T-helper 17 cell (primary cell): ENCODE measurements at places on chromosomes 6 and 20.

DNA sequence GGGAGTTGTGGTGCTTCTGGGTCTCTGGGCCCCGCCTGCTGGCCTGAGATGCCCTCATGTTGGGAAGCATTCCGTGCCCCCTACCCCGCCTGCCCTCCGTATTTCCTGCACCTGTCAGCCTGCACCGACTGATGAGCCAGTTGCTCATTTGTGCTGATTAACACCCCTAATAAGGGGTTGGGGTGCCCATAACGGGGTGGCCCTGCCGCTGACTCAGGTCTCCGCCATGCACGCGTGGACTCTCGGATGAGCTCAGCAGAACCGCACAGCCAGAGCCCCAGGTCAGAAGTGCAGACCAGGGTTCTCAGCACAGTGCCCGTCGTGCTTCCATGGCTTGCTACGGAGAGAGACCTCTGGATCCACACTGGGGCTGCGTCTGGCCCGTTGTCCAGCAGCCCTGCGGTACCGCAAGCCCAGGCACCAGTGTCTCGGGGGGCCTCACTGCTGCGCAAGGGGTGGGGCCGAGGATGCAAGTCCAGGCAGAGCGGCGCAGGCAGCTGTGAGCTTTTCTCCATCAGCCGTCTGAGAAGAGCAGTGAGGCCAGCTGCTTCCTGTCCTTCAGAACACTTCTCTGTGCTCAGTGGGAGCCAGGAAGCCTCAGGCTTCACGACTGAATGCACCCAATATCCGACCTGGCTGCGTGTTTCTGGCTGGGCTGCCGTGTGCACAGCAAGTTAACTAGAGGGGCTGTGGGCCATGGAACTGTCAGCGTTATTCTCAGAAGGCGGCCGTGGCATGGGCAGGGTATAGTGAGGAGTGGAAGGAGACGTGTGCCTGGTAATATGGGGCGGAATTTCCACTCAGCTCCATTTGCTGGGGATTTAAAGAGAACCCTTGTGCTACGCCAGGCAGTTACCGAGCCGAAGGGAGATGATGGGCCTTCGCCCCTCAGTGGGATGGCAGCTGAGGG, 18.6 kb downstream of the MTG2 start:
- no peak for DNase-seq

GRCh38 chr6:132962936-132963868, 148.8 kb downstream of the RPS12 start:
- DNase-seq, result peak; percentile 19

GRCh38 chr20:13212750-13213149, 8.3 kb upstream of the ISM1 start:
- no peak for DNase-seq

- DNase-seq, result no peak
These were observed 56.5 kb upstream of the CCN2 start for GRCh38 chr6:132007474-132008190.

- no peak for DNase-seq
These were observed 320.1 kb downstream of the ESR1 start for GRCh38 chr6:152127432-152128165.

DNA sequence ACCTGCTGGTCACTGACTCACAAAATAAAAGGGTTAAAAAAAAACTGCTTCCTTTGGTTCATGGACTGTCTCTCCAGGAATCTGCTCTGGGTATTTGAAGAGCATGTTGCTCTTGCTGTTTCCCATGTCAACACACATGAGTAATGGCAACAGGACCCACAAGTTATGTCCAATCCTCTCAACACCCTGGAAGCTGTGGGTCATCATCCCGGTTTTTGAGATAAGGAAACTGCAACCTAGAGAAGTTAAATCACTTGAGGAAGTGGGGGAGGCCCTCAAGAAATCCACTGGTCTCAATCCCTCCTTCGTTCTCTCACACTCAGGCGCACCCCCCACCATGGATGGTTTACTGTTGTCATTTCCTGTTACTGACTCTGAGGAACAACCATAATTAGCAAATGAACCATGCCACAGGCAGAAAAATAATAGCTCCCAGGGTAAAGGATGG, 12.4 kb downstream of the MAP1LC3A start:
- no peak for DNase-seq

- DNase-seq, result no peak
These were observed 468.0 kb downstream of the UTRN start for GRCh38 chr6:144753023-144753705.

DNA sequence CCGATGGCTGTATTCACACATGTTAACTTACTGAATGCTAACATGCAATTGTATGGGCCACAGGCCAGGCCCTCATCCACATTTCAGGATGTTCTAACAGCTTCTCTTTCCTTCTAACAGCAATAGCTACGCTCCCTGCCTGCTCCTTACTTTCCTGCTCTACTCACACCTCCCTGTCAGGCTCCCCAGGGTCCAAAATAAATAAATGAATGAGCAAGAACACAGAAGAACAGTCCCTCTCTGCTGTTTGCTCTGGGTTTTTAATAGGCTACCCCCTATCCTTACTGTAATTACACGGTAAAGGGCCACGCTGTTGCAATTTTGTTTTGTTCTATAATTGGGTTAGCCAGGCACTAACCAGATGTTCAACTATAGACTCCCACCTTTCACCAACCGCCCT, 135.6 kb downstream of the GMDS start:
- no peak for DNase-seq

DNA sequence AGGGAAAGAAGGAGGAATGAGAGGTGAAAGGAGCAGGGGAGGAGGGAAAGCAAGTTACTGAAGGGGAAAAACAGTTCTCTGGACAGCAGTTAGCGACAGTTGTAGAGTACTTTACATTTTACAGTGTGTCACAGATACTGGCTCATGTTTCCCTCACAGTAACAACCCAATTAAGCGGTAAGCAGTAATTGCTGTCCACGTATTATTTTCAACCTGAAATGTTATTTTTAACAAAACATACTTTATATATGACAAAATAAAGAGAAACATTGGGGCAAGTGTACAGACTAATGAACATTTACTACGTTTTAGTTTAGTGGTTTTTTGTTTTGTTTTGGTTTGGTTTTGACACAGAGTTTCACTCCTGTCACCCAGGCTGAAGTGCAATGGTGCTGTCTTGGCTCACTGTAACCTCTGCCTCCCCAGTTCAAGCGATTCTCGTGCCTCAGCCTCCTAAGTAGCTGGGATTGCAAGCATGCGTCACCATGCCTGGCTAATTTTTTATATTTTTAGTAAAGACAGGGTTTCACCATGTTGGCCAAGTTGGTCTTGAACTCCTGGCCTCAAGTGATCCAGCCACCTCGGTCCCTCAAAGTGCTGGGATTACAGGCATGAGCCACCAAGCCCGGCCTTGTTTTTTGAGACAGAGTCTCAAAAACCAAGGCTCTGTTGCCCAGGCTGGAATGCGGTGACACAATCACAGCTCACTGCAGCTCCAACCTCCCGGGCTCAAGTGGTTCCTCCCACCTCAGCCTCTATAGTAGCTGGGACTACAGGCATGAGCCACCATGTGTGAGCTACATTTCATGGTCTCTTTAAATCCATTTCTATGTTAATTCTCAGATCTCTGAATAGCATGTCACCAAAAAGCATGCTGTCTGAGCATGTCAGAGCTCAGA, 22.6 kb upstream of the BTN3A2 start:
- no peak for DNase-seq

GRCh38 chr6:136737374-136737844, 54.9 kb downstream of the MAP3K5 start:
- no peak for DNase-seq

DNA sequence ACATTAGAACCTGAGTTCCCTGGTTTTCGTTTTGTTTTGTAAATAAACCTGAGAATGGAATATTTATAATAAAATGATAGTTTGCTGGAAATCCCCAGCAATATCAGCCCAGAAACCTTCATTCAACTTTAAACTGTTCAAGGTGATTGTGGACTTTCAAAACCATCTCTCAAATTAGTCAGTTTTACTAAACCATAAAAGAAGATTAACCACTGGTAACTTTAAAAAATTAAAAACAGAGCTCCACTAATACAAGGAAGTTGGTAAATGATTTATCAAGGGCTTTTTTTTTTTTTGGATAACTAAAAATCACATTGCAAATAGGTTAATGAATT, 10.0 kb downstream of the MBOAT1 start:
- no peak for DNase-seq

DNA sequence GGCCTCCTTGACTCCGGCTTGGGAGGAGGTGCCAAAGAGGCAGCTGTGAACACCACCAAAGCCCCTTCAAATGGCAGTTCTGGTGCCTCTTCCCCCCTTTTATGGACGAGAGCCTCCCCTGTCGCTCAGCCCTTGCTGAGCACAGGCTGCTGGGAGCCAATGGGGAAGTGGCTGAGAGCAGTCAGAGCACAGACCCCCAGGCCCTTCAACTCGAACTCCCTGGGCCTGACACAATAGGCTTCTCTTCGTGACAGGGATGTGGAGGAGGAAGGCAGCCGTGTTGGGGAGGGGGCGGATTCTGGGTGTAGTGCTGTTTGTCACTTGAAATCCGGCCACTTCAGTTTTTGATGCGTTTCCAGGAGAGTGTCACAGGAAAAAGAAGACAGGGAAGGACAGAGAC, at the start of gene PDYN:
Gene PDYN, minus strand, starts transcription at position 73 of the 400 bp plus-strand sequence. CDS start 10,974 bp downstream, outside the sequence.
- no peak for DNase-seq

GRCh38 chr6:84536885-84537638, 227.3 kb downstream of the TBX18 start:
- DNase-seq, result no peak

DNA sequence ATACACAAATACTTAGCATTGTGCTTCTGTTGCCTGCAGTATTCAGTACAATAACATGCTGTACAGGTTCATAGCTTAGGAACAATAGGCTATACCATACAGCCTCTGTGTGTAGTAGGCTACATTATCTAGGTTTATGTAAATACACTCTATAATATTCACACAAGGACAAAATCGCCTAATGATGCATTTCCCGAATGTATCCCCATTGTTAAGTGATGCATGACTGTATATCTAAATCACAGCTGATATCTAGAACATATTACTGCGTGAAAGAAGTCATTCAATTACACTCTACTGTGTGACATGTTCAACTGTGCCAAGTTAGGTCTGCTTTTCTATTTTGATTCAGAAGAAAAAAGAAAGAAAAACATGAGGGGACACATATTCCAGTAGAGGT, 633.5 kb downstream of the RFPL4B start:
- DNase-seq, result no peak

DNA sequence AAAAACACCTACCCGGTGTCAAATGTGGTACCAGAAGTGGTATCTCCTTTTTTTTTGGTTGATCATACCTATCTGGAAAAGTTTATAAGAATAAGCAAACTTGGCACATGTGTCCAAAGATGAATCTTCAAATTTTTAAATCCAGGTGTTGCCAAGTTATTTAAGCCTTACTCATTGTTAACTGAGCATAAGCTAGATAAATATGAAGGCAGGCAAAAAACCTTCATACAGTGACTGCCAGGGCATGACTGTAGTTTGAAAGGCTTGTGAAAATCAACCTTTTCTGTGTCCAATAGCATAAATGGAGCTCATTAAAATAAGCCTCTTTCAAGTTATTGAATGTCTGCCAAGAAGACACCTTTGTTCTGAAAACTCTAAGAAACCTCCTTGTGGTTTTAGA, 699.2 kb downstream of the DOK5 start:
- DNase-seq, result no peak

DNA sequence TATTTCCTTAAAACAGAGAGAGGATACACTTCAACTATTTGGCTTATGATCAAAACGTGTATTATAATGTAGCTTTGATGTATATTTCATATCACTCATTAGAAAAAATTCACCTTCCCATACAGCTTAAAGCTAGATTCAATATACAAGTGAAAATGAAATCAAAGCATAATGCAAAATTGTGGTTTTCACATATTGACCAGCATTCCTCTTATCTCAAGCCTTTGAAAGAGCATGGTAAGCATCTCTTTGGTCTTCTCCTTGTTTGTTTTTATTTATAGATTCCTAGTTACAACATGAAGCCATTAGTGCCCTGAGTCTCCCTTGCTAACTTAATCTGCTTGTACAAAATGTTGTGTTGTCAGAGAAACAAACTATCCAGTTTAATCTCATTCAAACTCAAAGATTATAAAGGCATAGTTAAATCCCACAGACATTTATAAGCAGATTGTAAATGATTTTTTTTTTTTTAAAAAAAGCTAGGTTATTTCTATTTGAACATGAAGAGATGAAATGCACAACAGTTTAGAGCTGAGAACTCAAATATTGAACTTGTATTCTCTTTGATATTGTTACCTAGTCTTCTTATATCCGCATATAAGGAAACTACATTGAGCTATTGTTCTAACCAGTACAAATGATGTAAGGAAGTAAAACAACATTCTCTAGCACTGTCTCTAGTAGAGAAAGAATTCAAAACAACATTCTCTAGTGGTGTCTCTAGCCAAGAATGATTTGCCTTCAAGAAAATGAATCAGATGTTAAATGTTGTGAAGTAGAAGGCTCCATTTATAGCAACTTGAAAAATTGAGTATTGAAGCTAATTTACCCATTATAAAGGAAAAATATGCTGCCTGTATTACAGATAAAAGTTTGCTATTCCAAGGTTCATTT, 31.2 kb upstream of the SMIM28 start:
- DNase-seq, result no peak

DNA sequence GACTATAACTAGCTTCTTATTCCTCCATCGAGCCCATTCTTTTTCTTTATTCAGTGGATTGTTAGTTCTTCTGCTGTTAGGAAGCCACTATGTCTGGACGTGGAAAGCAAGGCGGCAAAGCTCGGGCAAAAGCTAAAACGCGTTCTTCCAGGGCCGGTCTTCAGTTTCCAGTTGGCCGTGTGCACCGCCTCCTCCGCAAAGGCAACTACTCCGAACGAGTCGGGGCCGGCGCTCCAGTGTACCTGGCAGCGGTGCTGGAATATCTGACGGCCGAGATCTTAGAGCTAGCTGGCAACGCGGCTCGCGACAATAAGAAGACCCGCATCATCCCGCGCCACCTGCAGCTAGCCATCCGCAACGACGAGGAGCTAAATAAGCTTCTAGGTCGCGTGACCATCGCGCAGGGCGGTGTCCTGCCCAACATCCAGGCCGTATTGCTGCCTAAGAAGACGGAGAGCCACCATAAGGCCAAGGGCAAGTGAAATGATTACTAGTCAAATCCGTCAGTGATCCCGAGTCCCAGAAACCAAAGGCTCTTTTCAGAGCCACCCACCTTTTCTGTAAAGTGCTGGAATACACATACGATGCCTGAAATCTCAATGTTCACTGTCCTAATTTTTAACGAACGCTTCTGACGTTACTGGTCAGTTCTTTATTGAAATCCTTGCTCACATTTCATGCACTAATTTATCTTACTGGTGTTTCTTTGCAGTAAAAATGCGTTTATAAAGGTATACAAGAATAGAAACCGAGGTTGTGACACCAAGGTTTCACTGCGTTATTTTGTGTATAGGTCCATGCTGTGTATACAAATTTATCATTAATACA, 129.9 kb downstream of the HFE start:
- peak; percentile 64 for DNase-seq

GRCh38 chr6:45454008-45454911, 76.5 kb upstream of the SUPT3H start:
- DNase-seq, result no peak

DNA sequence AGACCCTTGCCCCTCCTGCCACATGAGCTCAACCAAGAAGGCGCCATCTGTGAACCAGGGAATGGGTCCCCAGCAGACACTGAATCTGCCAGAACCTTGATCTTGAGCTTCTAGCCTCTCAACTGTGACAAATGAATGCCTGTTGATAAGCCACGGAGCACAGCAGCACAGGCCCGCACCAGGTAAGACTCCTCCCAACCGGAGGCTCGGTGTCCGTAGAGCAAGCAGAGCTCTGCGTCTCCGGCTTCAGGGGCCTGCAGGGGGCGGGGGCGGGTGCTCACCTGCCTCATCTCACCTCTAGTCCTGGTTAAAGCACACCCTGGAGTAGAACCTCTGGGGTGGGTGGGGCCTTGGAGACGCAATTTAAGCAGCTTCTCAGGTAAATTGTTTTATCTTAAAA, 122.7 kb downstream of the SMOC2 start:
- no peak for DNase-seq

GRCh38 chr6:118660218-118660569, 8.8 kb upstream of the CEP85L start:
- DNase-seq, result peak; percentile 27
